Hematopoietic multipotent progenitor cell (in vitro differentiated cells): ENCODE measurements at places on chromosomes 2 and 18.
A peak's percentile ranks its signal among the peaks of the same experiment; 100 is the strongest.

DNA sequence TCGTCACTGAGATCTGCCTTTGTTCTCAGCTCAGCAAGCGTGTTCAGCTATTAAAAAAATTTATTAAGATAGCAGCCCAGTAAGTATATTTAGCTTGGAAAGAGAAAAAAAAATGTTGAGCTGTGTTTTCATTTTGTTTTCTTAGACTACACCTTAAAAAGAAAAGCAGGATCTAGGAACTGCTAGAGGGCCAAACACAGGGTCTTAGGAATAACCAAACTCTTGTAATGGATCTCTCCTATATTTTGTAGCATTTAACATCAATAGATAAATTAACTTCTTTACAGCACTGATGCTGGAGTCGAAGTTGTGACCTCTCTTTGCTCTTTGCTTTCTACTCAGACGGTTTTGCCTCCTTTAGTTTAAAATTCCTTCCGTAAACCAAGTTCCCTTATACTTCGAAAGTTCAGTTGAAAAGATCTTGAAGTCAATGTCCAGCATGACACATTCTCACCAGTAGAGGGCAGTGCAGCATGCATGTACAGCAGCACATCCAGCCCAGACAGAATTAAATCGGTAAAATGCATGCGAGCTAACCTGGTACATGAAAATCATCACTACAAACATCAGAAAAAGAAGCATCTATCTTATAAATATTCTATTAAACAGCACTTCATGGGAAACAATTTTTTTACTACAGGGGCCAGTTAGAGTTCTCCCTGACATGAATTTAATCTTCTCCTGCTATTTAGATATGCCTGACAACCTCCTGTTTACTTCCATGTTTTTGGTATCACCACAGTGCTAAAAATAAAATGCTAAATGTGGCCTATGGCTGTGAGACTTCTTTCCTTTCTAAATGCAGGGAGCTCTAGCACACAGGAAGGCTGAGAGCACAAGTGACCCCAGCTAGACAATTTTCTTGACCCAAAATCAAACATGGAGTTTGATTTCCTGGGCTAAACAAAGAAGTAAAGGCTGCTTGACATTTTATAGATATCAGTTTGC, 48.2 kb upstream of the MAP3K20 start:
- peak; percentile 80 for DNase-seq

DNA sequence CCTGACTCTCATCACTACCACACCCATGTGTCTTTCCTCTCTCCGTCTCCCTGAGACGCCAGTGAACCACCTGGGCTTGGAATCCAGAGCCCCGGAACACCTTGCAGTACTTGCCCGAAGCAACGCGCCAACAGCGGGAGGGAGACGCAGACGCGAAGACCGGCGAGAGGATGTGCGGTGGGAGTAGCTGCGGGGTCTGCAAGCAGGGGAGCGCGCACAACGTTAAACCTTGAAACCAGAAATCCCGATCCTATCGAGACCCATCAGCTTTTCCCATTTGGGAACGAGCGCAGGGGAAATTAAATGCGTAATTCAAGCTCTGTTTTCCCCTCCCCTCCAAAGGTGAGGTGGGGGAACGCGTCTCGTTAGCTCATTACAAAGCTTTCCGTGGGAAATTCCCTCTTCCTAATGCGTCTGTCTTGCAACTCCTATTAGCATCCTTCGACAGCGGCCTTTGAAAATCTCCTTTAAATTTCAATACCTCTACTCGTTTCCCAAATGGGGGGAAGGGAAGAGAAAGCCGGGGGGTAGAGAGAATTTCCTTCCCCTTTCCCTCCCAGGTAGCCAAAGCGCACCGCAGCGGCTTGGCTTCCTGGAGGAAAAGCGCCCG, 421 bp upstream of the CNTNAP5 start:
- peak; percentile 10 for DNase-seq

DNA sequence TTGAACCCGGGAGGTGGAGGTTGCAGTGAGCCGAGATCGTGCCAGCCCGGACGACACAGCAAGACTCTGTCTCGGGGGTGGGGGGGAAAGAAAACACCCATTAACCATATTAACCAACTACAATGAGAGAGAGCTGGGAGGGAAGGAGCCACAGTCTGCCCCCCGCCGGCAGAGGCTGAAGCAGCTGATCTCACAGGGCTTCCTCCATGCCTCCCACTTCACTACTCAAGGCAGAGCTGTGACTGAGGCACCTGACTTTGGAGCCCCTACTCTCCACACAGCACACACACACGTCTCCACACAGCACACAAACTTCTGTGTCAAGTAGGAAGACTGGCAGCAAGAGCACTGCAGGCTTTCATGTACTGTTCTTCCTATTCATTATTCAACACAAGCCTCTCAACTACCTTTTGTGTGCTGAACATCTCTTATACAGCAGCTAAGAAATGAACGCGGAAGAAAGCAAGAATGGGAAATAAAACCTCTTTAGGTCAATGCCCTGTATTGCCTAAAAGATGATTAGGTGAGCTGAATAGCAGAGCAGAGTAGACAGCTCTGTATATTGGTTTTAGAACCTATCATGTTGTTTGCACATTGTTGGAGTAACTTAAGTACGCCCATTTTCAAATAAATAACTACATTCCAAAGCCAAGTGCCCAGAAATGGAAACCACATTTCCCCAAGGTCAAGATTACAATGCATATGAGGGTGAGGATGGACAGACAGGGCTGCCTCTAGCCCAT, 26.2 kb downstream of the PDIA6 start:
- DNase-seq: no peak

DNA sequence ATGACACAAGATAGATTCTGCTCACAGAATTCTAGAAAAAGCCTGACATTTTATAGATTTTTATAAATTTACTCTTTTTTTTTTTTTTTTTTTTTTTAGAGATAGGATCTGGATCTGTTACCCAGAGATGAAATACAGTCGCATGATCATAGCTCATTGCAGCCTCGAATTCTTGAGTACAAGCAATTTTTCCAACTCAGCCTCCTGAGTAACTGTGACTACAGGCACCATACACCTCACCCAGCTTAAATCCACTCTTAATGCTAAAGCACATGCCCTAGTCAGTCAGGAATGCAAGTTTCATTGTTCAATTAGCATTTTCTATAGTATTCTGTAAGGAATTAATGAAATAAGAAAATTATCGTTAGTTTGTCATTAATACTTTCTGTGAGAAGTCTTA, 32.1 kb upstream of the WDR75 start:
- no peak for DNase-seq

DNA sequence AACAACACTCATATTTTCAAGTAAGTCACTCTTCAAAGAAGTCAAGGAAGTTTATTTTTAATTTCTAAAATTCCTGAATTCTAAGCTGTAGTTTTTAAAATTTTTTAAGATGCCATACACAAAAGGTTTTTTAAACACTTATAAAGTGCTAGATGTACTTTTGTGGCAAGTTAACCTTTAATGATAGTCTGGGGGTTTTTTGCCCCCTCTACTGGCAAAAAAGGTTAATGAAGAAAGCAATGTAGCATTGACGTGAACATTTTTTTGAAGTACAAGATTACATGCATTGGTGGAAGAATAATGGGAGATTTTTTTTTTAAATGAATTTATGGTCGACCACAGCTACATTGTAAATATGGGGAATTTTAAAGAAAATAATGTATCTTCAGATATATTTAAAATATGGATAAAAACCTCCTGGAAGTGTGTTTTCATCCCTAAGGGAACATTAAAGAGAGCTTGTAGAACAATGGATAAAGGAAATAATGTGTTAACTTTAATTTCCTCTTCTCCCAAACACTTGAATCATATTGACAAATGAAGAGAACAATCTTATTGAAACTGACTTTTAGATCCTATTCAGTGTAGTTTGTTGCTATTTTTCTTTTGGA, 12.6 kb downstream of the ITPRID2 start:
- peak; percentile 85 for DNase-seq

GRCh38 chr2:37774976-37775907, 103.8 kb upstream of the CDC42EP3 start:
- DNase-seq: no peak

GRCh38 chr2:53751728-53752127, 15.9 kb upstream of the CHAC2 start:
- DNase-seq: no peak

- no peak for DNase-seq
Measured at GRCh38 chr2:61380056-61380881, 90.6 kb downstream of the USP34 start.

- DNase-seq: no peak
Measured at GRCh38 chr2:221817052-221817451, 244.9 kb upstream of the EPHA4 start.

- DNase-seq: no peak
Measured at GRCh38 chr2:68662466-68662865, 19.1 kb downstream of the PROKR1 start.

DNA sequence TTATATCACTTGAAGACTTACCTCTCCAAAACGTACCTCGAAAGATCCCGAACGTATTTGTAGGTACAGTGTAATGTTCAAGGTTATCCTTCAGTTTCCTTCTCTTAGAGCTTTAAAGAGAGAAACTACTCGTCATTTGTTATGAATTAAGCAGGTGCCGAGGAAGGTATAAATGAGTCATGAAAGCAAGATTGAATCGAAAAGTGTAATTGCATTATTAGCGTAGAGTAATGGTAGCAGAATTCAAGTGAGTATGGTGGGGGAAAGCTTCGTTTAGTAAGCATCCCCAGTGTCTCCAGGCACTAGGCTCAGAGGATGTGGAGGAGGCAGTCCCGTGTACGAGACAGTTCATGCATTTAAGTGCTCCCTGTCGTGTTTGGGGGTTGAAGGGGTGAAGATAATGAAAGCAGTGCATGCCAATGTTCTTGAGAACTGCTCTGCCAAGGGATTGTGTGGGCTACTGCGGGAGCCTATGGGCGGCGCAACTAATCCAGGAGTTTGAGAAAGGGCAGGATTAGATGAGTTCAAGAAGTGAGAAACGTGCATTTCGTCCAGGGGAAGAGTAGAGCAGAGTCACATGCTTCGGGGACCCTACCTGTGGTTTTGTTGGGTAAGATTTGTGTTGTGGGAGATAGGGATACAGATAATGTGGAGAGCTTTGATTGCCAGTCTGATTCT, 858 bp downstream of the POLR1B start:
- no peak for DNase-seq

- DNase-seq: peak; percentile 87
Measured at GRCh38 chr18:79790996-79791972, 6.5 kb upstream of the KCNG2 start.

- no peak for DNase-seq
Measured at GRCh38 chr2:80573950-80574349, 269.4 kb upstream of the LRRTM1 start.

DNA sequence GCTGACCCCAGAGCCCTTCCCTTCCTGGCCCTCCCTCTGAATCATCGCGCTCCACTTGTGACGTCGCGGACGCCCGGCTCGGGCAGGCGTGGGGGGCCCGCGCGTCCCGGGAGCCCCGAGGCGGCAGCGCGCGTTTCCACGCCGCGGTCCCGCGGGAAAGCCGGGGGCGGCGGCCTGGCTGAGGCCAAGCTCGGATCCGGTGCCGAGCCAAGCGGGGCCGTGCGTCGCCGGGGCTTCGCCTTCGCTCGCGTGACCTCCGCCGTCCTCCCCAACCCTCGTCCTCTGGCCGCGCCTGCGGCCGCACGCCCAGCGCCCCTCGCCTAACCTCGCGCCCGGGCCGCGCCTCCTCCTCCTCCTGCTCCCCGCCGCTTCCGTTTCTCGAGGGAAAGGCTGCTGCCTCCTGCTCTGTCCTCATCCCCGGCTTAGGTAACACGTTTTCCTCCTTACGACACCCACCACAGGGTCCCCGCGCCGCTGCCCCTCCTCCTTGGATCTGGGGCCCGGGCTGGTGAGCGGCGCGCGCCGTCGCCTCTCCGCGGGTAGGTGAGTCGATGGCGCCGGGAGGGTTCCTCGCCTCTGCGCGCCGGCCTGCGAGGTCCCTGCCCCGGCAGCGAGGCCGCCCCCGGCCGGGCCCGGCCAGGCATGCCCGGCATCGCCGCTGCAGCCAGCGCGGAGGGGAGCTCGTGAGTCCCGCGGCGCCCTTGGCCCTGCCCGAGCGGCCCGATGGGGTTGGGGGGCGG, at the start of gene INPP1:
INPP1 (plus strand) TSS at position 54 of the 740 bp plus-strand sequence. CDS start 16,514 bp downstream, outside the sequence.
- no peak for DNase-seq

- no peak for DNase-seq
Measured at GRCh38 chr2:240627736-240628506, 2.6 kb downstream of the GPR35 start.

- DNase-seq: no peak
Measured at GRCh38 chr2:65746931-65747675, 314.7 kb upstream of the SPRED2 start.

- DNase-seq: no peak
Measured at GRCh38 chr2:168518555-168519066, 62.5 kb downstream of the CERS6 start.

GRCh38 chr2:17628349-17629261, 88.1 kb downstream of the VSNL1 start:
- DNase-seq: no peak

GRCh38 chr2:32061973-32062861, 1.1 kb upstream of the SPAST start:
- DNase-seq: peak; percentile 8

DNA sequence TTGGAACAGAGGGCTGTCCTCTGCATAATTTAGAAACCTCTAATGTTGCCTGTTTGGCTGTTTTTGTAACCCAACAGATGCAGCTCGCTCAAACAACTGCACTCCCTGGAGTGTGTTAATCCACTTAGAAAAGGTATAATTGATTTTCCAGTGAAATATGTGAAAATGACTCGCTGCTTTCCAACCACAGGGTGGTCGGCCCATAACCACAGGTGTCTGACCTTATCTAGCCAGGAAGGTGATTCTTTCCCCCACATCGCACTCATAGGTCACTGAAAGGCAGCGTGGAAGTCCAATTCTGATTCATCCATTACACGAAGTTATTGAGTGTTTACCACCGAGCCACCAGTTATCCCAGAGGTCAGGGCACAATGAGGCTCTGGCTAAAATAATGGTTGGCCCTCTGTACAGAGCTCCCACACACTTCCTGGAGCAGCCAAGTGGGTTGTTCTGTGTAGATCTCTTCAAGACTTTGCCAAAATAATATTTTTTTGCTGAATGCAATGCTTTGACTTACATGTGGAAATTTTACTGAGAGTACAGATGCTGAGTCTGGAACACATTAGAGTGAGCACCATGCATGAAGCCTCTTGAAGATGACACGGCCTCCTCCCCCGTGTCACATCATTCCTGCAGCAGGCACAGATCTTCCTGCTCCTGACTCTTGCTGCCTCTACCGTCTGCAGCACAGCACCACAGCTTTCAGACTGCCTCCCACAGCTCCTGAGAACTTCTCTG, 396.2 kb downstream of the ZNF516 start:
- DNase-seq: no peak

GRCh38 chr2:183078163-183078463, 434 bp upstream of the DUSP19 start:
- no peak for DNase-seq

GRCh38 chr2:103287746-103288145, 525.9 kb downstream of the TMEM182 start:
- DNase-seq: no peak

- DNase-seq: peak; percentile 48
Measured at GRCh38 chr2:60569680-60570111, 16.2 kb upstream of the BCL11A start.
